ENCODE measurements at places on chromosomes 5 and 9. TPM values are rescaled to one million over a fixed set of nuclear protein-coding genes. Genes with fewer than 3 reads are reported as not detected.

GRCh38 chr9:107700847-107701246 lies 211.3 kb upstream of the KLF4 start:
- DNase-seq = no peak

GRCh38 chr5:154421868-154422267 lies 23.9 kb upstream of the SAP30L start:
- no peak for DNase-seq

DNA sequence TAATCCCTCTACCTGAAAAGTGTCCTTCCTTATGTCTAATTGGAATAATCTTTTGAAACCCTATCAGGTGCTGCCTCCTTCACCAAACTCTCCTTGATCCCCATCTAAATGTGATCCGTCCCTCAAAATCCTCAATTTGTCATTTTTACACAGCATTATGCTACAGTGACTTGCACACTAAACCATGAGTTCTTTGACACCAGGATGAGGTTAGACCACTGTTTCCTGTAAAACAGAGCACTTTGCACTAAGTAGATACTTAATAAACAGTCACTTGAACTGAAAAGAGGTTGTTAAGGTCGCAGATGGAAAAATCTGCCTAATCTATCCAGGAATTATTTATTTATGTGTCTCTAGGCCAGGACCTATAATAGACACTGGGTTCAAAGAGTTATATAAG lies 44.2 kb upstream of the TLX3 start:
- no peak for DNase-seq

DNA sequence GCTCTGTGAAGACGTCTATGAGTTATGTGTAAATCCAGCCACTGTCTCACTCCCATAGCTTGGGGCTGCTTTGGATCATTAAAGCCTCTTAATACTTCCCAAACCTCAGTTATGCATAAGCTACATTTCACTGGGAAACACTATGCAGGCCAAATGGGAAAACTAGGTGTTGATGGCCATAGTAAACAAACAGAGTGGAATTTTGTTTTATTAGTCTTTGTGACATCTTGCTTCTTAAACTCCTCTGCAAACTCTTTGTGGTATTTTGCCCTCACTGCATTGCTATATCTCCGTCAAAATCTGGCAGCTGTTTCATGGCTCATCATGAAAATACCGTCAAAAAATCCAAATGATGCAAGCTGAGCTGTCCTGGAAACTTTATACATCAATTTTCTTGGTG lies 167.2 kb upstream of the HMHB1 start:
- no peak for DNase-seq

DNA sequence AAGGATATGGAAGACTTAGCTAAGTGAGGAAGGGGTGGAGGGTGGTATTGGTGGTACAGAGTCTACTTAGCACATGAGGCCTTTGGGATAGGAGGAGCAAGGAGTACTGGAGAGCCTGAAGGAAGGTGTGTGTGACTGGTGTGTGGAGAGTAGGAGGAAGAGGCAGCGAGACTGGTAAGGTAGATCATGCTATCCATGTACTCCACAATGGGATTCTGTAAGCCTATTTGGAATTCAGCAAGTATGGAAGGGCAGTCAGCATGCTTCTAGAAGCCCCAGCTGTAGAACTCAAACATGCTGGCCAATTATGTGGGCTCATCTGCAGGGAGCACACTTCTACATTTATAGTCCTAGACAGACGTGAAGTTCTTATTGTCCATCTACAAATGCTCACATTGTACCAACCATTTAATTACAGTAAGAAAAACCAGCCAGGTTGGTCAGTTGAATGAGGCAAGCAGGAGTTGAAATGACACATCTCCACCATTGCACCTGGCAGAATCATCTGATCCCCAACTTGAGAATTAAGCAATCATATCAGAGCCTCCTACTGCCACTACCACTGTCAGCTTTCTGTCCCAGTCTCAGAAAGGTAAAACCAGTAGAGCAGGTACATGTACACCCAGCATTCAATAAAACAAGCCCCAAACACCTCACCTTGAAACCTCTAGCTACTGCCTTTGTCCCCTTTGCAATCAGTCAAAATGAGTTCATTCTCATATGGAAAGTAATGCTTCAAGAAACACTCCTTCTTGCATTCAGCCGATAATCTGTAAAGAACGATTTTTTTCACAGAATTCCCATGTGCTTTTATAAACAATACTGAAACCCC lies 60.9 kb upstream of the GLRX start:
- no peak for DNase-seq

GRCh38 chr9:135902655-135903357 lies 4.5 kb downstream of the CAMSAP1 start:
- DNase-seq = no peak

DNA sequence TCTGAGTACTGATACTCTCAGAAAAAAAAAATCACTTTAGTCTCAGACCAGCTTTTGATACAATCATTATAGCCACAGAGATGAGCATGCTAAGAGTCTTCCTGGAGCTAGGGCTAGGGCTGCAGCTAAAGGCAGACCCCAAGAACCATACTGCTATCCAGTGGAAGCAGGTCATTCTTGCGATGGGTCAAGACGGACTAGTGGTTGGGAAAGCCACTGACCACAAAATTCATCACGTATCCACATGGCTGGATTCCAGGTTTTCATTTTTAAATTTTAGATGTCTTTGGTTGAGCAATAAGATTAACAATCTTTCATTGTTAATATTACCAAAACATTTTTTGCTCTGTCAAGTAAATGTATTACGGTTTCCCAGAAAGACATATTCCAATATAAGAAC lies 598.1 kb downstream of the DNAH5 start:
- DNase-seq = peak; percentile 52

- no peak for DNase-seq
Observed at GRCh38 chr9:71607461-71607881, 160.8 kb downstream of the CEMIP2 start.

DNA sequence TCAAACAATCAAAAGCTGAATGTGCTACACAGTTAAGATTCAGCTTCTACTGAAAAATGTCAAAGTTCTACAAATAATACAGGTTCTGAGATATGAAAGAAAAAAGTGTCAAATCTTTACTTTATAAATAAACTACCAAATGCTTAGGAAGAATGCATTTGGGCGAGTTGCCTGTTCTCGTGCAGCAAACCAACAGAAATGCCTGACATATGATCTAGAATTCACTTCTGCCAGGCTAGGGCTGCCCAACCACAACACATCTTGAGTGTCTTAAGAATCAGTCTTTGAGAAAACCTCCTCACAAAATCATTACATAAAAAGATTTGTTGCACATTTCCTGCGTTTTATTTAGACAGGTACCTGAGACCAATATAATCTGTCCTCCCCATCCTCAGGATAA lies 42.2 kb downstream of the ANKH start:
- DNase-seq = no peak

DNA sequence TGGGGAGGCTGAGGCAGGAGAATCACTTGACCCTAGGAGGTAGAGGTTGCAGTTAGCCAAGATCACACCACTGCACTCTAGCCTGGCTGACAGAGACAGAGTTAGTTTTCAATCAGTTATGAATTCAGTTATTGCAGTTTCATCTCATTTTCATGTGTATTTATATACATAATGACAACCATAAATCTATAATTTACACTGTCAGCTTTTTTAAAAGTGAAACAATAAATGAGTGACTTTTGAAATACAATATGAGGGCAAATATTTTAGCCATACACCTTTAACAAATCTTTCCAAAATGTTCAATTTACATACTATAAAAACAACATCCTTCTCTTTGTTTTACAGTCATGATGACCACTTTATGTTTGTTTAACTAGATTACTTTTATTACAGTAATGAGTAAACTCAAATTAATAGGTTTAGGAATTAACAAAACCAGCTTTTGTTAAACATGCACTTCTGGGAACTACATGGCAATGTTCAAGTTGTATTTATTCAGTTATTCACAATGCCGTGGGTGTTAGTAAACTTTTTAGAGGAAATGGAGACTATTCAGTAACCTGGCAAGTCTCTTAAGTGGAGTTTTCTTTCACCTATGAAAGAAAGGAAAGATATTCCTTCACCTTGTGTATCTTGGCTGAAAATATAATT lies 12.7 kb downstream of the TYRP1 start:
- DNase-seq = no peak

GRCh38 chr5:140042643-140043507 lies at the start of gene NRG2:
Gene NRG2 (minus strand): TSS chr5:140043299.
- peak; percentile 17 for DNase-seq

The MCTP1 gene
- 45.9 TPM for total RNA-seq

The MLANA gene
- not detected for total RNA-seq

The ANKRD20A1 gene
- 1.2 TPM for total RNA-seq

The PLPPR1 gene
- not detected for total RNA-seq

The FAM78A gene
- 0.73 TPM for total RNA-seq

The GTF3C4 gene
- total RNA-seq = 27.9 TPM

The F12 gene
- 3.0 TPM for total RNA-seq

The PFN3 gene
- total RNA-seq = not detected

The WNT8A gene
- total RNA-seq = not detected

The FOXD4L3 gene
- not detected for total RNA-seq

Data from astrocyte (in vitro differentiated cells and primary cell).